ENCODE measurements at places on chromosomes 16 and 17.

- no peak for DNase-seq
Measured at GRCh38 chr16:70679671-70680494, 6.0 kb downstream of the MTSS2 start.

DNA sequence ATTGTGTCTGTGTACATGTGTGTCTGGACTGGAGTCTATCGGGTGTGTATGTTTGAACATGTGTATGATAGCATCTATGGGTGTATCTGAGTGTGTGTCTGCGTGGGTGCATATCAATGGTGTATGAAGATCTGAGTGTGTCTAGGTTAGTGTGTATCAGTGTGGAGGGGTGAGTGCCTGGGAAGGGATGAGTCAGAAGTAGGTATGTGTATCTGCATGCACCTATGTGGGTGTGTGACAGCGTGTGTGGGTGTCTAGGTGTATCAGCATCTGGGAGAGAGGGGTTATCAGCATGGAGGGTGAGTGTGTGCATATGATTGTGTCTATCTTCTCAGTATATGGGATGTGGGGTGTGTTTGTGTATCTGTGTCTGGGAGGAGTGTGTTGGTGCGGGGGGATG, 58.2 kb upstream of the LHX1 start:
- DNase-seq = no peak

DNA sequence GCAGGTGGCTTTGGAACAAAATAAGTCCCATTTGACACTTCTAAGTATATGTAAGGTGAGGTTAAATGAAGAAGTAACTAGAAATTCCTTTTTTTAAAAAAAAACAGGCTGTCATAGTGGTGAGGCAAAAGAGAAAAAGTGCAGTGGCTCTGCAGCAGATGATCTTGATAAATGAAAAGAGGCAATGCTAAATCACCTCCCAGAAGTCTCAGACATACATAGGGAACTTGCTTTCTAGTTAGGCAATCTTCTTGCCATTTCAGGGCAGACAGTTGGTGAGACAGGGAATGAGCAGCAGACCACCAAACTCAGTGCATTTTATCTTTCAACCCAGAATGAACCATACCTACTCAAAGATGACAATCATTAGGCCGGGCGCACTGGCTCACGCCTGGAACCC, 90.8 kb downstream of the MYO1D start:
- DNase-seq = no peak

DNA sequence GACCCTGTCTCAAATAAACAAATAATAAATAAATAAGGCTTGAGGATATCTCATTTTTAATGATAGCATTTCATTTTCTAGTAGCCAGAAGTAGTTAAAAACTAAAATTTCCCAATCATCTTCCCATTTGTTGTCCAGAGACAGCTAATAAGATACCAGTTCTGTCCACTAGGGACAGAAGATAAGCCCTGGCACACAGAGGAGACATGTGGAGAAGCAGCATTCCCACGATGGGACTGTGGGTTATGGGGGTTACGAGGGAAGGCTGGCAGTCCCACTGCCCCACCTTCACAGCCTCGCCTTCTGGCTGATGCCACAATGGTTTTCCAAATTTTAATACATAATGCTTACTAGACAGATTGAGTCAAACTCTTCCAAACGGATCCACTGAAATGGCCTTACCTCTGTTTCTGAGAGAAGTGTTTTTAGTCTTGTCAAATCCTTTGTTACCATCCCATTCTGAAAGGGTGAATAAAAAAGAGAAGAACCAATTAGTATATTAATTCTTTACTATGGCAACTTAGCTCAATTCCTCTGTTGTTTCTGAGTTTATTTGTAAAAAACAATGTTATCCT, 44.2 kb downstream of the HELZ start:
- no peak for DNase-seq

DNA sequence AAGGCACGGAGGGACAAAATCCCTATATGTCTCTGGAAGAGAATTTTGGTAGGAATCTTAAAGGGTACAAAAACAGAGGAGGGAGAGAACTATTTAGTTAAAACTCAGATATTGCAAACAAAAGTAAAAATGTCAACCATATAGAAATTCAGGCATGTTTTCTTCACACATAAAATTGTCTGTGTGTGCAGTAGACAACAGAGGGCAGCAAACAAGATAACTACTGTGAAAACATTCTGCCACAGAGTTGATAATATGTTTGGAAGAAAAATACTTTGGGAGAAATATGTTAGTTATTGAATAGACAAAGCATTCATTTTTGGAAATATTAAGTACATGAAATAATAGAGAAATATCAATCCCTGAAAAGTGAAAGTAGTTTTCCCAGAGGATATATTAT, 56.2 kb downstream of the SNX11 start:
- DNase-seq = no peak

GRCh38 chr16:73019457-73020362, 28.2 kb downstream of the ZFHX3 start:
- DNase-seq = no peak

GRCh38 chr16:29915590-29916247, 10.3 kb downstream of the KCTD13 start:
- no peak for DNase-seq

DNA sequence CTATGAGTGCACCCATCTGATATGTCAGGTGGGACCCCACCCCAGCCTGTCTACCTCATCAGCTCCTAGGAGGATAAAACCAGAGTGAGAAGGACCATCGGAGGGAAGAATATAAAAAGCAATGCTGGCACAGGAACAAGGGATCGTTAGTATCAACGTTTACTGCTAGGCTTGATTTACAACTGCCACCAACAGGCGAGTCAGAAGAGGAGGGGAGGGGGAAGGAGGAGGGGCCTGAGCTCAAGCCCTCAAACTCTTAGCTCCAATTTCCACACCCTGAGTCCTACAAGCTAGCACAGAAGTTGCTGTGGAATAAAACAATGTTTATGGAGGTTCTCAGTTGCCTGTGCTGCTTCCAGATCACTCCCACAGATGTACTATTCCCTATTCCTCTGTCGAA, 234.5 kb downstream of the C16orf78 start:
- DNase-seq = no peak

DNA sequence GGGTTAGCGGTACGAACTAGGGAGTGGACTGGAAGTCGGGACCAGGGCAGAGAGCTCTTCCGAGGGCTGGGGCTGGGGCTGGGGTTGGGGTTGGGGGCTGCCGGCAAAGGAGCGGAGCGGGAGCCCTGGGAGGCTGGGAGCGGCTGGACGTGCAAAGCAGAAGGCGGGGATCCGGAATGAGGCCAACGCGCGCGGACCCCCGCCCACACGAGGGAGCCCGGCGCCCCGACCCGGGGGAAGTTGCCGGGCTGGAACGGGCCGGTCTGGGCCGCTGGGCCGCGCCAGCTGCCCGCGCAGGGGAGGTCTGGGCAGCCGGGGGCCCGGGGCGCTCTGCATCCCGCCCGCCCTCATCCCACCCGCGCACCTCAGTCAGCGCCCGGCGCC, 323 bp downstream of the ST3GAL2 start:
- no peak for DNase-seq

DNA sequence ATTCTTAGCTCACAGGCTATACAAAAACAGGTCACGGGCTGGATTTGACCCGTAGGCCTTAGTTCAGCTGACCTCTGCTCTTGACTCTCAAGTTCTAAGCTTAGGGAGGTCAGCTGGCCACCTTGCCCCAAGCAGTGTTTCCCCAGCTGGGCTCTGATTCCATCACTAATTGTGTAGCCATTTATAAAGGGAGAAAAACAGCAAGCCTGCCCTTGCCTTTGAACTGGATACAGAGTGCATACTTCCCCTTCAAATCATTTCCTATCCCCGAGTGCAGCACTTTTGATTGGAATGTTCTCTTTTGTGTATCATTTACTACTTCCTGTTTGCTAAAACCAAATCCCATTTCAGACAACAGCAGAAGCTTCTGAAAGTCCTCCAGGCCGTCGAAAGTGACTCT, 153.6 kb downstream of the KATNIP start:
- DNase-seq = no peak

DNA sequence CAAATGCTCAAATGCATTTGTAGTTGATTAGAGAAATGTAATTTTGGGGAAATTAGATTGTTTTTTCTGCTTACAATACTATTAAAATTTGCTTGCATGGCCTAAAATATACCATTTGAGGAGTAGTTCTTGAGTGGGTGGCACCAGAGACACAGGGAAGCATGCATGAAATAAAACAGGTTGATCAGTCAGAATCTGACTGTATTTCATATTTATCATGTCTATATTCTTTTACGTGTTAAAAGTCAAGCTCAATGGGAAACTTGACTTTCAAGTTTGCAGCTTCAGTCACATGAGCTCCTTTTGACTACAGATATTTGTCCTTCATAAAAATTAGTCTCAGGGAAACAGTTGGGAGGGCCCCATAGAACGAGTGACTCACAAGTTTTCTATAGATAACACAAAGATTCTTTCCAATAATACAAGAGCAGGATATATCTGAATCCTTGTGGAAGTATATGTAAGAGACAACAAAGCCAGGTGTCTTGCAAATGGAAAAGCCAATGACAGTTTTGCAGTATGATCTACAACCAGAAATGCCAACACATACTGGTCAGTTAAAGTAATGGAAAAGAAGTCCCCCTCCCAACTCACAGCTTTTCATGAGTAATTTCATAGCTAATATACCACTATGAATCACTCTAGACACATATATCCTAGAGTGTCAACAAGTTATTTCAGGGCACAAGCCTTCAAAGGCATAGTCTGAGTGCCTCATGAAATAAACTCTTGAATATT, 42.2 kb upstream of the CORO6 start:
- DNase-seq = no peak

- DNase-seq = no peak
Measured at GRCh38 chr16:13325396-13325795, 424.0 kb downstream of the SHISA9 start.

GRCh38 chr17:80092959-80093358, 8.4 kb upstream of the GAA start:
- peak; percentile 13 for DNase-seq

DNA sequence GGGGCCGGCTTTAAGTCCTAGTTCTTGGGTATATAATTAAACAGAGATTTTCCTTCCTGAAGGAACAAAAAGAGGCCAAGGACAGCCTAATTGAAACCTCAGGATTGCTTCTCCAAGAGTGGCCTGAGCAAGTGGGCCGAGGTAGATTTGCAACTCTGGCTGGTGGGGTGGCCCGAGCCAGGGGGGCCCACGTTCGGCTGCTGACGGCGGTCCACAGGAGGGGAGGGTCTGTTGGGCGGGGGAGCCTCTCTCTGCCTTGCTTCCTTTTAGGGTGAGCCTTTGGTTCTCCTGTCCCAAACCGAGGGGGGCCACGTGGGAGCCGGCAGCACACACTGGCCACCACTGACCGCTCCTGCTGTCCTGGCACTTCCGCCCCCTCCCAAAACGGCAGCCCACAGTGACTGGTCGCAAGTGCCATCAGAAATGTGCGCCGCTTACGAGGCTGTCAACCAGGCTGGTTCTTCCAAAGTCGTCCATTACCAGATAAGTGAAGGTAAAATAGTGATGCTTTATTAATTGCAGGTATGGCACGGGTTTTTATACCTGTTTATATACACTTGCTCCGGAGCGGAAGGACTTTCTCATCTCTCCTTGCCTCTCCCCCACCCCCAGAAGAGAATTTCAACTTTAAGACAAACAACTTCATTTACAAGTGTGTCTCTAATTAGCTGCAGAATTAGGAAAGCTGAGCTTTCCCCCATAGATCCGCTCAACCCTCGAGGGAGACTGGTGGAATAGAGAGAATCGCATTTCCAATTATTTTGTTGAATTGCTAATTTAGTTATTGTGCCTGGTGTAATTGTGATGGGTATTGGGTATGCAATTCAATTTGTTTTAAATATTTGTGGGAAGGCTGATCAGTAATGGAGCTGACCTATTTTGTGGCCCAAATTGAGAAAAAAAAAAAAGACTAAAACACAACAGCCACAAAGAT, 117.8 kb downstream of the AATF start:
- no peak for DNase-seq

- DNase-seq = peak; percentile 65
Measured at GRCh38 chr17:75242461-75243042, 18.9 kb downstream of the GGA3 start.

- DNase-seq = no peak
Measured at GRCh38 chr17:47644324-47644723, 5.4 kb upstream of the KPNB1 start.

- peak; percentile 75 for DNase-seq
Measured at GRCh38 chr16:77212741-77213541, 13.7 kb downstream of the SYCE1L start.

- DNase-seq = no peak
Measured at GRCh38 chr17:67080804-67081203, 36.5 kb downstream of the CACNG1 start.

GRCh38 chr16:88857728-88858339, 907 bp downstream of the TRAPPC2L start:
- DNase-seq = peak; percentile 77

DNA sequence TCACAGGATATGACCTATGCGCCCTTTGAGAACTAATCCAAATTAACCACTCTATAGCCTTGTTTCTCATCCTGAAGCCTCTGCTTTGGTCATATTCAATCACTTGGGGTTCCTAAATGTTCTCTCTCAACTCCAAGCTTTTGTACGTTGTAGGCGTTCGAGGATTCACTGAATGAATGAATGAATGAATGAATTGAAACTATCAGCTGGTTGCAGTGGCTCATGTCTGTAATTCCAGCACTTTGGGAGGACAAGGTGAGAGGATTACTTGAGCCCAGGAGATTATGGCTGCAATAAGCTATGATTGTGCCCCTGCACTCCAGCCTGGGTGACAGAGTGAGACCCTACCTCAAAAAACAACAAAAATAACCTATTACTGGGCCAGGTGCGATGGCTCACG, 5.9 kb upstream of the SUMO2 start:
- no peak for DNase-seq
